ENCODE measurements at places on chromosomes 6 and 20.

DNA sequence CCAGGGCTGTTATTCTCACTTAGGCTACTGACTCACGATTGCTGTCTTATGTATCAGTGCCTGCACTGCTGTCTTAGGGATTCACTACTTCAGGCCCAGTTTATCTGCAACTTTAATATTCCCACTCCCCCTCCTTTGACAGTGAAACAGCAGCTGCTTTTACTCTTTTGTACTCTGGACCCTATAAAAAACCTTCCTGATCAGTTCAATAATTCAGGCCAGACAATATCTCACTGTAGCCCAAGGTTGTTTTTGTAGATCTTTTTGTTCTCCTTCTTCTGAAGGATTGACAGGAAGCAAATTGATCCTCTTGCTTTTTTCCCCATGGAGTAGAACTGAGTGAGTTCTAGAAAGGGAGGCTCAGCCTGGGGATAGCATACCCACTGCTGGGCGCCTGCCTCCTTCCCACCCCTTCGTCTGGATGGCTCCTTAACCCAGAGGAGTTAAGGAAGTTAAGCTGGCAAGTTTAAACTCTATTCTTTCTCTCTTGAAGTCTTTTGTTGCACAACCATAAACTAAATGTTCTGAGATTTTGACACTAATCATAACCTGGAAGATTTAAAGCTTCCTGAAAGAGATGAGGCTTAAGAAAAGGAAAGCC lies 22.0 kb upstream of the EYS start:
- no peak for DNase-seq

DNA sequence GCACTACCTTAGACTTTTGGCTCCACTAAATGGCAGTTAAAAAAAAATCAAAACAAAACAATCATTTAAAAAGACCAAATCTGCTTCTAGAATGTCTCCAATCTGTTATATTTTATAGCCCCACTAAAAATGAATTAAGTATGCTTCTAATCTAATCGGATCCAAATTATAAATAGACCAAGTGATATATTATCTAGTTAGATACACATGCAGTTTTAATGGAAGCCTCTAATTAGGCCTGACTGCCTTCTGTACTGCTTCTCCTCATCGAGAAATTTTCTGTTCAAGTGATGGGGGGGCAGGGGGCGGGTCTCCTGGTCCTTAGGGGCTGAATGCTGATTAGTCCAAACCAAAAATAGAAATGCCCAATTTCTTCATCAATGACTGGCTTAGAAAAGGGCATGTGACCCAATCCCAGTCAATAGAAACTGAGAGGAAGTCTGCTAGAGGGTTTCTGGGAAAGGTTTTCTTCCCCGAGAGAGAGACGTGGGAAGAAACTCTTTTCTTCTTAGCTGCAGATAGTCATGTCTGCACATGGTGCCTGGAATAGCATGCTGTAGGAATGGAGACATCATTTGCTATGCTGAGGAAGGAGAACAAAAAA lies 6.9 kb downstream of the SESN1 start:
- DNase-seq: no peak

DNA sequence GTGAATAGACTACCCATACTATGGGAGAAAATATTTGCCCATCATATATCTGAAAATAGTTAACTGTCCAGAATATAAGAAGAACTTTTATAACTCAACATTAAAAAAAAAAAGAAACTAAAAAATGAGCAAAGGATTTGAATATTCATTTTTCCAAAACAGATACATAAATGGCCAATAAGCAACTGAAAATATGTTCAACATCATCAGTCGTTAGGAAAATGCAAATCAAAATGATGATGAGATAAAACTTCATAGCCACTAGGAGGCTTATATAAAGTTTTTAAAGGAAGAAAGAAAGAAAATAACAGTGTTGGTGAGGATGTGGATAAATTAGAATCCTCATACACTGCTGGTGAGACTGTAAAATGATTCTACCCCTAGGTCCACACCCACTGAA lies 32.6 kb upstream of the HMGN3 start:
- no peak for DNase-seq

DNA sequence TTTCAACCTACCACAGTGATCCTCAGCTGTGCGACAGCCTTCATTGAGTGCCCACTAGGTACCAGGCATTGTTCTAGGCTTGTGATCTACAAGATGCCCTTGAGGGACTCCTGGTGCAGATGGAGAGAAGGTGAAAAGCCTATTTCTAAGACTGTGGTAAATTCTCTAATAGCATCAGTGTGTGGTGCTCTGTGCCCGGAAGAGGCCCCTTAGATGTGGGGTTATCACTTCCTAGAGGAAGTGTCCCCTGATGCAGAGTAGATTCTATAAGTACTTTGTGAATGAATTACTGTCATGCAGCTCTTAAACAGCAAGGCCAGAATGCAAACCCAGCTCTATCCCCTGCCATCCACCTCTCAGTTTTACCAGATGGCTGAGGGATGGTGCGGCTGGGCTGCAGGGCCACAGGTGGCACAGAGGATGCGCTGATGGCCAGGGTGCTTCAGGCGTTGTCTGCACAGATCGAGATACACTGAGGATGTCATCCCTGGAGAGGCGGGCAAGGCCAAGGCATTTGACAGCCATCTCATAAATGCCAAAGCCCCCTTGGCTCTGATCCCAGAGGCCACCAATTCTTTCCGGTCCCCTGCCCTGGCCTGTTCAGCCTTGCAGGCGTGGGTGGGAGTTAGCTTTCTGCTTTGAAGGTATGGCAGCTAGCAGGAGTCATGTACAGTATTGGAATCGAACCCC lies 96.7 kb downstream of the TOX2 start:
- DNase-seq: no peak

DNA sequence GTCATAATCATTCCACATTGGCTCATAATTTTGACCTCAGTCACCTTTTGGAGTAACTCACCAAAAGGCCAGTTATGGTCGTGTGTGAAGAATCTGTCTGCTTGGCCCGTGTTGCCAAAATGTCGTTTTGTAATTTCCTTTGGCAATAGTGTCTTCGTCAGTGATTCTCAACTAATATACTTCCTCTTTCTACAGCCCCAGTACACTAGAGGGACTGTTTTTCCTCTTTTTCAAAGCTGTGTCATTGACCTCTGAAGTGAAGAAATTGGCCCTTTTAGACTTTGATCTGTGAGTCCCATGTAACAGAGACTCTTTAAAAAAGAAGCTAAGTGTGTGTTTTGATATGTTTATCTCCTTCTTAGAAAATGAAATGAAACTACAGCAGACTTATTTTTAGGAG lies 5.2 kb downstream of the FOXO3 start:
- DNase-seq: no peak
